Activated CD4-positive, CD25-positive, alpha-beta regulatory T cell (primary cell): ENCODE measurements at places on chromosomes 7 and 10.

DNA sequence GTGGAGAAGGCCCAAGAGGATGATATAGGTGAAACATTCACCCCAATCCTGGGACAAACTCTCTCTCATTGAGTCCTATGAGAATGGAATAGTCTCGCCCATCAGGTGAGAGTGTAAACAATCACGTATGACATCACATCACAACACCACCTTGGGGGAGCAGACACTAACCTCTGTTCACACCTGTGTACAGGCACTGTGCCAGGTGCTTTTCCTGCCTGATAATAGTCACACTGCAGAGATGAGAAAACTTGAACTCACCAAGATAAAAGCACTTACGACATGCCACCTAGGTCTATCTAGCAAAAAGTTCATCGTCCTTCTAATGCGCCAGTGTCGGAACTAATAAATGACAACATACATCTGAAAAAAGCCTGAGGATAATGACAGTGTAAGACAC lies 187.8 kb downstream of the FAM107B start:
- no peak for DNase-seq

DNA sequence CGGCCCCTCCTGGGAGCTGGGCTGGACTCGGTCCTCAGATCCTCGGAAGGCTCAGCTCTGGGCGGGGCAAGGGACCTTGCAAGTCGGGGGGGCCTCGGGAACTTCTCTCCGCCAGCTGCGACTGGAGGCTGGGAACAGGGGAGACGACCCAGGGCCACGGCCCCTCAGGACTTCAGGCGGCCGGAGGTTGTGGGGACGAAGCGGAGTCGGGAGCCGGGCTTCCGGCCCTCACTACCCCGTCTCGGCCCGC lies 2.6 kb downstream of the ADIRF start:
- no peak for DNase-seq

GRCh38 chr10:84159076-84159685 lies 14.4 kb upstream of the GPR15LG start:
- no peak for DNase-seq

GRCh38 chr10:85655411-85655810 lies 711.2 kb downstream of the GRID1 start:
- DNase-seq: no peak

GRCh38 chr7:82430500-82431465 lies 12.8 kb downstream of the CACNA2D1 start:
- no peak for DNase-seq

GRCh38 chr10:77157248-77158019 lies 480.2 kb downstream of the KCNMA1 start:
- no peak for DNase-seq

DNA sequence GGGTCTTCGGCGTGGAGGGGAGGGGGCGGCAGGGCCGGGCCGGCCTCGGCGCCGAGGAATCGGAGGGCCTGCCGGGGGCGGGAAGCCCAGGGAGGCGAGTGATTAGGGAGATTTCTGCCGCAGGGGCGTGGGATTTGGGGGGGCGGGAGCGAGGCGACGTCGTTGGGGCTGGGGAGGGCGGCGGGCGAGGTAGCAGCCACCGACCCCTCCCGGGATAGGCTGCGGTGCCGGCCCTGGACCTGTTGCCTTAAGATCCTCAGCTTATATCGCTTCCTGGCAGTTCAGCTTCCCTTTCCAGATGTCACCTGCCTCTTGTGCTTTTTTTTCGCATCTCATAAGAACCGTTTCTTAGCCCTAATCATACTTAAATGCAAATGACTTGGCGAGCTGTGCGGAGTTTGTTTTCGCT lies 655 bp downstream of the LMTK2 start:
- DNase-seq: no peak

GRCh38 chr7:50227726-50228125 lies 76.8 kb upstream of the IKZF1 start:
- DNase-seq: no peak

- no peak for DNase-seq
These were observed 208.8 kb downstream of the TCERG1L start for GRCh38 chr10:131102676-131103075.

- DNase-seq: no peak
These were observed 556.1 kb downstream of the GALNT17 start for GRCh38 chr7:71687831-71688599.
